ENCODE measurements at places on chromosomes 5 and 9.

- no peak for DNase-seq
Measured at GRCh38 chr9:103757062-103757461, 337.0 kb upstream of the SMC2 start.

- no peak for DNase-seq
Measured at GRCh38 chr5:68330574-68330973, 115.0 kb downstream of the PIK3R1 start.

- no peak for DNase-seq
Measured at GRCh38 chr5:180815293-180815917, 12.8 kb upstream of the MGAT1 start.

DNA sequence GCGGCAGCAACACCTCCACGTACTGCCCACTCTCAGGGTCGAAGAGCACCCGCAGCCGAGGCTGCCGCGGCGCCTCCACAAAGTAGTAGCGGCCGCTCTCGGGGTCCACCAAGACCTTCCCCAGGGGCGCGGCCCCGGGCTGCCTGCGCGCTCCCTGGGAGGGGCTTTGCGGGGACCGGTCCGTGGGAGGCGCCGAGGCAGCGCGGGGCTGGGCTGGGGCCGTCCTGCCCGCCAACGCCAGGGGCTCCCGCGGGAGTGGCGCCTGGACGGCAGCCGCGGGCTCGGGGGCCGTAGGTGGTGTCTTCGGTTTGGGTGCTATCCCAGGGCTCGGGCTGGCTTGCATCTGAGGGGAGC, 2.6 kb upstream of the MZB1 start:
- DNase-seq: no peak

DNA sequence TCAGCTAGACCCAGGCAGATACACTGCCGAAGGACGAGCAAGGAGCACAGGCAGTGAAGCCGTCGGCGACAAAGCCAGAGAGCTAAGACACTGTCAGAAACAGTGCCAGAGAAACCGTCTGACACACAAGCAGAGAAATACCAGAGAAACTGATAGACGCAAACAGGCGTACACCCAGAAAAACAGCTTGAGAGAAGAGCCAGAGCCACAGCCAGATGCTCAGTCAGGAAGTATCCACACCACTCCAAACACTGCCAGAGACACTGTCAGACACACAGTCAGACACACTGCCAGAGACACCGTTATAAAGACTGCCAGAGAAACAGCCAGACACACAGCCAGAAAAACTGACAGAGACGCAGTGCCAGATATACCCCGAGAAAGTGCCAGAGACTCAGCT, 19.1 kb downstream of the CNTFR start:
- no peak for DNase-seq

DNA sequence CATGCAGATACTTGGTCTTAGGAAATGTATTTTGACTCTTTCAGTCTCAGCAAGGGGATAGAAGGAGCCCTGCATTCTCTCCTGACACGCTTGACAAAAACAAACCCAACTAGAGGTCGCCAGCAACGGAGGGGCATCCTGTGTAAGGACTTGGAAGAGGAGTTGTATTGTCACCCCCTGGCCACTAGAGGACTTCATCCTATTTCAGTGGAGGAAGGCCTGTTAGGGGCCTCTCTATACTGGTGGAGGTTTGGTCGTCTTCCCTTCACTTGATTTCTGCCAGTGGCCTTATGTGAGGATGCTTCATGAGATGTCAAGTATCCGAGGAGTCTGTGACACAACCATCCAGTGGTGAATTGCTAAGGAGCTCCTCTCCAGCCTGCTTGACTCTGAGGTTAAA, 122.8 kb upstream of the STC2 start:
- peak; percentile 1 for DNase-seq

- no peak for DNase-seq
Measured at GRCh38 chr9:4260661-4261060, 39.2 kb downstream of the GLIS3 start.

DNA sequence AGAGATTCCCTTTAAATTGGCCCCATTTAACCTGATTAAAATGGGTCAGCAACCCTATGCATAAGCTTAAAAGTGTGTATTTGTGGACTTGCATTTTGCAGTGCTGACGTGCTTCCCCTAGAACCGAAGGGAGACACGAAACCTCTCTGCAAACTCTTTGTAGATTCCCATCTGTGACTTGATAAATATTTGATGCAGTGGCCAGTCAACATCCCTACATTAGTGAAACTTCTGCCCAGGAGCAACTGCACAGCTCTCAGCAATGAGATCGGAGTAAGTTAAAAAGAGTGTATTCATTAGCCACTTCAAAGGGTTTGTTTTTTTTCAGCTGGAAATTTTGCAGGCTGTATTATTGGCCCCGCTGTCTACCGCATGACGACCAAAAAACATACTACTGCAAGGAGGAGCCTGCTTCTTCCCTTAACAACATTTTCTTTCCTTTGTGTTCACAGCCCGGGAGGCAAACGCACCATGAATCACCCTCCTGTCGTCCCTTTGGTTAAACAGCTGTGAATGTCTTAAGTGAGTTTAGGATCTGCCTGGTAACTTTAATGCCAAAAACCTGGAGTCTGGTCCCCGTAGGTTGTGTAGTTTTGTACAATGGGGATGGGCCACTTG, 38.0 kb upstream of the TCERG1 start:
- no peak for DNase-seq

- no peak for DNase-seq
Measured at GRCh38 chr5:6328173-6328572, 50.2 kb downstream of the MED10 start.

GRCh38 chr5:981456-981855, 27.1 kb upstream of the NKD2 start:
- no peak for DNase-seq
